ENCODE measurements at places on chromosomes 16 and 17.

DNA sequence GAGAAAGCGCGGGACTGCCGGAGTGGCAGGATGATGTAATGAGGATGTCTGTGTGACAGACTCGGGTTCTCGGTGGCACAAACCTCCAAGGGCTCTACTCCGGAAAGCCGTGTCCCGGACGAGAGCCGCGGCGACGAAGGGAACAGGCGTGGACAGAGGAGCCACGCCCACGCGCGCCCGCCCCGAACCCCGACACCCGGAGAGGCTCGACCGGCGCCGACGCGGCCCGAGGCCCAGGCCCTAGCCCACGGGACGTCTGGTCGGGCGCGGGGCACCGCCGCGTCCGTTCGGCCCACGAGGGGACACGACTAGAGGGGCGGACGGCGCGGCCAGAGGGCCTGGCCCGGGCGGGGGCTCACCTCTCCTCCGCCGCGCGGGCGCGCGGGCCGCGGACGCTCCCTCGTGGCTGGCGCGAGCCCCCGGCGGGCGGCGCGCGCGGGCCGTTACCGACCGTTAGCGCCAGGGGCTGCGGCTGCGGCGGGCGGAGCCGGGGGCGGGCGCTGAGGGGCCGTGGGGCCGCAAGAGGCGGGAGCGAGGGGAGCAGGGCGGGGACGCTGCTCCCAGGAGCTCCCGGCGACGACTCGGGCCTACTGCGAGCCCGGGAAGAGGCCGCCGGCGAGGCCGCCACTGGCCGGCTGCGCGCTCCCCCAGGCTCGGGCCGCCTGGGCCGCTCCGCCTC lies 2.1 kb upstream of the IRX5 start:
- DNase-seq = no peak

- DNase-seq = no peak
Observed at GRCh38 chr16:85419503-85420408, 193.4 kb upstream of the GSE1 start.

GRCh38 chr17:29674281-29674680 lies 51.6 kb upstream of the CORO6 start:
- DNase-seq = no peak

DNA sequence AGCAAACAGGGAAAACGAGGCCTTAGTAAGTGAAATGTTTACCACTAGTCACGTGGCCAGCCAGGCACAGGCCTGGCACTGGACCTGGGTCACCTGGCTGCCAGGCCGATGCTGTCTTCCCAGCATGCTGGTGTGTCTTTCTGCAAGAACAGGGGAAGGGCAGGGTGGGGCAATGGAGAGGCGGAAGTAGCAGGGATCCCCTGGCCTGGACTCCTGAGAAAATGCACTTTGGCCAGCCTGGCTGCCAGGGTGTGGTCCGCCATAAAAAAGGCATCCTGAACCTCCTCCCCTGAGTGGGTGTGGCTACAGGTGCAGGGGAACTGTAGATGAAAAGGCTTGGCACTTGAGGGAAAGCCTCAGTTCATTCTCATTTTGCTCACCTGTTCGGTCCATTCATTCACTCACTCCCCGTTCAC lies 1.0 kb upstream of the ANKRD40CL start:
- no peak for DNase-seq

DNA sequence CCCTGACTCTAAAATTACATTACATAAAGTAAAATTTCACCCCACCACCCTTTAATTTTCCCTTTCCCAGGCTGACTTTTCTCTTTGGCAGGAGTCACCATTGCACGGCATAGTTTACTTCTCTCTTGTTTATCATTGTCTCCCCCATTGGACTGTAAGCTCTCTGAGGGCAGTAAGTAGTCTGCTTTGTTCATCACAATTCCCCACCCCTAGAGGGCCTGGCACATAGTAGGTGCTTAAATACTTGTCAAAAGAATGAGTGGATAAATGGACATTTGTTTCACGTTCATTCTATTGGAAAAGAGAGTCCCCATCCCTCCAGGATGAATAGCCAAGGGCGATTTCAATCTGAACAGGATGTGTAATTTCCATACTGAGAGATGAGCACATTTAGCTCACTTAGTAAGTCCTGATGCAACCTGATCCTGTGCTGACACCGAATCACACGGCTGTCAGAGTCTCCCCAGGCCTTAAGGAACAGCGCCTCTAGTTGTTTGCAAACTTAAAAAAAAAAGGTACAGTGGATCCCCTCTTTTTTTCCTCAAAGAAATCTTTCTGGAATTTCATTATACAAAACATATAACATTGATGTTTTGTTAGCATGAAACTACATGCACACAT lies 54.0 kb downstream of the AKAP1 start:
- DNase-seq = no peak

DNA sequence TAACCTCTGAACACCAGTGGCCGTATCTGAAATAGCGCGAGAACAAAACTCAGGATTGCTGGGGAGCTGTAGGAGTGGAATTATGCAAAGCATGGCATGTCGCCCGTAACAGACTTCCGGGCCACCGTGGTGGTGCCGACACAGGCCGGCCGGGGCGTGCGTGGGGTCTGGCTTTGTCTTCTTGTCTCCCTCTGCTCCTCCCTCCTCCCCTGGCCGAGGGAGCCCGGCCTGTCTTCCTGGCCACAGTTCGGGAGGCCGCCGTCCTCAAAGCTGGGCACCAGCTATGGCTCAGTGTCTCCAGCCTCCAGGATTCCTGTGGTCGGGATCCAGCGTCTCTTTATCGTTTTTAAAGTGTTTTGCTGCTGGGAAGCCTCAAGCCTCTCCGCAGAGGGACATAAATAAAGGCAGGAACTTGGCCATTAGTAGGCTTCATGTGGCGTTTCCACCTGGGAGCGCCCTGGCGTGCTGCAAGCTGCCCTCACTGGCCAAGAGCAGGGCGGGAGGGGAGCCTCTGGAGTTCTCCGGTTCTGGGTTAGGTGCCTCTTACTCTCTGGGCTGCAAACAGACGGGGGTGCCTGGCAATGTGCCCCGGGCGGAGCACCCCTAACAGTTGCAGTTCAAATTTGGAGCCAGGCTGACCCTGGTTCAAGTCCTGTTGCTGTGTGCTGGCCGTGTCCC lies 22.0 kb upstream of the NPTX1 start:
- DNase-seq = no peak

DNA sequence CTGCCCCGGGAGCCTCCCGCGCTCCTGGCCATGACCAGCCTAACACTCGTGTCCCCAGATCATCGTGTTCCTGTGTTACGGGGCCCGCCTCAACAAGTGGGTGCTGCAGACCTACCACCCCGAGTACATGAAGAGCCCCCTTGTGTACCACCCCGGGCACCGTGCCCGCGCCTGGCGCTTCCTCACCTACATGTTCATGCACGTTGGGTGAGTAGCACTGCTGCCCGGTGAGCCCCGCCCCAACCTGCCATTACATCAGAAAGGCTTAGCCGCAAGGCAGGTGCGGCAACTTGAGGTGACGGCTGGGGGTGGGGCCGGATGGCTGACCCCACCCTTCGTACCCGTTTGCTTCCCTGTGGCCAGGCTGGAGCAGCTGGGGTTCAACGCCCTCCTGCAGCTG lies 1.4 kb downstream of the RHBDL1 start:
- DNase-seq = no peak

GRCh38 chr16:73071131-73071940 lies 23.4 kb upstream of the ZFHX3 start:
- DNase-seq = no peak

DNA sequence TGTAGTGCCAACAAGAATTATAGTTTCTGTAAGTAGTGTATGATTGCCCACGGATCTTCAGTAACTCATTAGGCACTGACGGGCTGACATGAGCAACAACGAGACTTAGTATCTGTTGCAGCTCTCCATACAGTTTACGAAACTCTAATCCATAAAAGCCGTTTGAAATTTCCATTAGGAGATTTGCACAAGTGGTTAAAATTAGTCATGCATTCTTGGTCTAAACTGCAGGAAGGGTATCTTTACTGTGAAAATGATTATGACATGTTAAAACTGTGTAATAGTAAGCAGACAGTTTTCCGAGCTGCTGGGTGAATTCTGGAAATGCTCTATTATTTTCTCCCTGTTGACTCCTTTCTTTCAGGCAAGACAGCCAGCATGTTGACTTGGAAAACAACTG lies 605.0 kb downstream of the WWOX start:
- no peak for DNase-seq

GRCh38 chr17:59842901-59843652 lies 49.7 kb downstream of the TUBD1 start:
- peak; percentile 69 for DNase-seq

DNA sequence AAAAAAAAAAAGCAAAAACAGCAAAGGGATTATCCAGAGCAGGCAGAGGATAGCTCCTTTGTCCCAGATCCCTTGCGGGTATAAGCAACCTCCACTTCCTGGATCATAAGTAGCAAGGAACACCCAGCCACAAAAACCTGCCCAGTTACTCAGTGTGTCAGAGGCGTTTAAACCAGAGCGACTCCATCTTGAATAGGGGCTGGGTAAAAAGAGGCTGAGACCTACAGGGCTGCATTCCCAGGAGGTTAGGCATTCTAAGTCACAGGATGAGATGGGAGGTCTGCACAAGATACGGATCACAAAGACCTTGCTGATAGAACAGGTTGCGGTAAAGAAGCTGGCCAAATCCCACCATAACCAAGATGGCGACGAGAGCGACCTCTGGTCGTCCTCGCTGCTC lies 33.4 kb upstream of the HELZ start:
- DNase-seq = no peak

- DNase-seq = no peak
Observed at GRCh38 chr17:63639125-63639524, 16.9 kb downstream of the MAP3K3 start.

GRCh38 chr16:83109490-83110125 lies 482.8 kb downstream of the CDH13 start:
- DNase-seq = no peak

Data from stimulated activated CD4-positive, alpha-beta T cell treated with anti-CD3 and anti-CD28 coated beads, Interleukin-15, amount 100 ng/mL, for 48 hours (primary cell).